ENCODE measurements at places on chromosomes 4 and X.

DNA sequence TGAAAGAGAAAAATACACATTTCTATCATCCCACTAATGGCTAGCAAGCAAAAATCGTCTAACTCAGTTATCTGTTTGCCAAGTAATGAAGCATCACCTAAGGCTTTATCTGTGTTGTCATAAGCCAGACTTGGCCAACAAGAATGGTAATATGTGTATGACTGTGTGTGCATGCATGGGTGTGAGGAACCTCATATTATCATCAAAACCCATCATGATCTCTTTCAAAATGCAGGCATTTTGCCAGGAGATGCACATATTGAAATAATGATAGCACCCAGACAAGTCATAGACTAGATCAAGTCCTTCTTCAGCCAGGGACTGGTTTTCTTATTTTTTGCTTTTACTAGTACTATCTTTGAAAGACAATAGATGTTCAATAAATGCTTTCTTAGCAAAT lies 172.5 kb upstream of the FMR1 start:
- no peak for DNase-seq
- H3K27ac ChIP-seq = no peak overlapping the region

DNA sequence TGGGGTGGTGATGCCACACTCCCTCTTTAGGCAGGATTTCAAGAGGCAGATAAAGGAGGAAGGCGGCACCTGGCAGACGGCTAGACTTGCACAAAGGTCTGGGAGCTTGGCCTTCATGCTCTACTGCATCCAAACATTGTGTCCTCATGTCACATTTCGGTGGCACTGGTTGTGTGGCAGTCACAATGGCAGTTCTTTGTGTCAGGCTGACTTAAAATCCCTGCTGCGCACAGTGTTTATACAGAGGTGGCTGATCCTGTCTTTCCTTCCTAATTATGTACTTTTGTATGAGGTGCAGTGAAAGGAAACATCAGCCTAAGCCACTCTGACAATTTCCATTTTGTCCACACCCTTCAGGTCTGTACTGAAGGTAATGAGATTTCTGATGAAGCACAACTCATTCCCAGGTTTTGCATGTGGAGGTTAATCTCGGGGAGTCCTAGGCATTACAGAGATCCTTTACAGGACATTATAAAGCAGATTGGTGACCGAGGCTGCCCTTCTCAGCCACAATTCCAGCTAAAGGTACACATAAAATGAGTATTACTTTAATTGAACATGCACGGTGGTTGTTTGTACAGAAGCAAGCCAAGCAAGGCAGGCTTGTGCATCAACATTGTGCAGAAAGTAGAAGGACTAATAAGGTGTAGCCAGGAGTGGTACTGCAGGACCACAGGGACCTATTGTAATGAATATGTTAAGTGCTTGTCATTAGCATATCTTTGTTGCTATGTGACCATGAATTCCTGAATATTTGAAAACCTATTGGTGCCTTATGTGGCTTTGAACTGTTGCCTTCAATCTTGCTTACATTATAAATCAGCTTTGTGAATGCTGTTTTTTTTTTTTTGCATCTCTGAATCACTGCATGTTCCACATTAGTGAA lies 147.6 kb downstream of the STK32B start:
- no peak for DNase-seq
- H3K36me3 ChIP-seq = no peaks in the 10 kb centered on the region
- no peaks in the 10 kb centered on the region for H3K4me1 ChIP-seq

DNA sequence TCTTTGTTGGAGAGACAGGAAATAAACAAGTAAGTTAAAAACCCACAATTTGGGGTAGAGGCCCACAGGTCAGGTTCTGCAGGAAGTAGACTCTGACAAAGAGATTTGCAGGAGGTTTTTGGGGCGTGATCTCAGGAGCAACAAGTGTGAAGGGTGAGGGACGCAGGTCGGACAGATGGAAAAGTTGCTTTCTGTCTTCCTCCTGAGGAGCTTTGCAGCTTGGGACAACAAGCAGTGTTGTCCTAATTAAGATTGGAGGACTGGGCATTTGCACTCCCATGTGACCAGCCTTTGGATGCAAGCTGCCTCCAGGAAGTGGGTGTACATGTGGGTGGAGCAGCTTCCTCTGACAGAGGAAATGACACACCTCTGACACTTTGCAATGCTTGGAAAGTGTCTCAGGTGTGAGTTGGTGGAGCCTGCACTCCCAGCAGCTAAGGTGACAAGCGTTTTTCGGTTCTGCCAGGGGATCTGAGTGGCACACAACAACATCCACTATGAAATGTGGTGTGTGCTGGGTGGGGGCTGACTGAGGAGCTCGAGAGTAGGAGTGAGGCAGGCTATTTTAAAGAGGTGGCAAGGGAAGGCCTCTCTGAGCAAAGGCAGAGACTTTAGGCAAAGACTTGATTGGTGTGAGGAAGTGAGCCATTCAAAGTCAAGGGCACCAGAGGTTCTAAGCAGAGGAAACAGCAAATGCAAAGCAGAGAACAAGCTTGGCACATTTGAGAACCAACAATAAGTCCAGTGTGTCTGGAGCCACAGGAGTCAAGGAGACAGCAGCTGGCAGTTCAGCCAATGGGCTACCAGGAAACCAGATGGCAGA lies 339.8 kb upstream of the GATB start:
- no peak for DNase-seq
- peaks cover 11% of the 10 kb centered on the region for H3K27me3 ChIP-seq
- H3K27ac ChIP-seq = no peak overlapping the region
- no peak overlapping the region for H3K4me3 ChIP-seq

DNA sequence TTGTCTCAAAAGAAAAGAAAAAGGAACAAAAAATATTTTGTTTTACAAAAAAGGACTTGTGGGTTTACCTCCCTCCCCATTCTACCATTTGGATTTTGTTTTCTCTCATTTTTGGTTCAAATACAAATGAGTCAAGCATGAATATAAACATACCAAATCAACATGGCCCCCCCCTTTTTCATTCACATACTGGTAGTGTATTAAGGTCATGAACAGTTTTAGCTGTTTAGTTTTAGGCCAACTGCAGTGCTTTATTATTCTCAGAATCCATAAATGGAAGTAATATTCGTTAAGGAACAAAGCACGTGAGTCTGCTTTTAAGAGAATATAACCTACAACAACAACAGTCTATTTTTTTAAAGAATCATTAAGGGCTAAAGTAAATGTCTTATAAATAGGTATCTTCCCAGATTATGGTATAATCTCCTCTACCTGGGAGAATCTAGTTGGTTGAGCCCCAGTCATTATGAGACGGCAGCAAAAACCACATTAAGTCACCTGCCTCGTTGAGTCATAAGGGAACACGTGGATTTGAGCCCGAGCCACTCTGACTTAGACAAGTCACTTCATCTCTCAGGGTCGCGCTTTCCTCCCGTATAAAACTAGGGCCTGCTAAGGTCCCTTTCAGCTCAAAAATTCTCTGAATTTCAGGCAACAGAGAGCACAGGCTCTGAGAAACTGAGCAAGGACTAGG lies 26.7 kb downstream of the BCLAF3 start:
- no peak overlapping the region for H3K4me3 ChIP-seq
- H3K27me3 ChIP-seq = no peaks in the 10 kb centered on the region
- no peaks in the 10 kb centered on the region for H3K36me3 ChIP-seq
- peaks cover 3% of the 10 kb centered on the region for H3K4me1 ChIP-seq

GRCh38 chr4:1241466-1241935 lies 7.4 kb downstream of the CTBP1 start:
- DNase-seq = no peak
- peaks cover 17% of the 10 kb centered on the region for H3K4me1 ChIP-seq
- H3K27me3 ChIP-seq = no peaks in the 10 kb centered on the region
- H3K36me3 ChIP-seq = peaks cover 8% of the 10 kb centered on the region

DNA sequence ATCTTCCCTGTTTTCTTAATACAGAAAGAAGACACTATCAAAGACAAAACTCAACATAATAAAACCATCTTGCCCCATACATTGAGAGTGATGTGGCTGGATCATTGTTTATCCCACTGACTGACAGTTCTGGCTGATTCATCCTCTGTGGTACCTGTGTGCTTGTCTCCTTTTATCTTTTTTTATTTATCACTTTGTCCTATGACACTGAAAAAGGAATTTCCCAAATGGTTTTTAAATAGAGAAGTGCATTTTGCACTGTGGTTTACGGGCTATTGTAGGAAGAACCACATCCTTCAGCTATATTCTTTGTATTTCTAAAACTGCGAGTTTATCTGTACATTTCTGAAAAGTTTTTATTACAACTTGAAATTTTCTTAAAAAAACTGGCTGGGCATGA lies 15.0 kb downstream of the TTC29 start:
- no peaks in the 10 kb centered on the region for H3K36me3 ChIP-seq
- H3K27me3 ChIP-seq = no peaks in the 10 kb centered on the region
- no peak overlapping the region for H3K27ac ChIP-seq
- no peaks in the 10 kb centered on the region for H3K4me1 ChIP-seq
- no peak overlapping the region for H3K4me3 ChIP-seq

DNA sequence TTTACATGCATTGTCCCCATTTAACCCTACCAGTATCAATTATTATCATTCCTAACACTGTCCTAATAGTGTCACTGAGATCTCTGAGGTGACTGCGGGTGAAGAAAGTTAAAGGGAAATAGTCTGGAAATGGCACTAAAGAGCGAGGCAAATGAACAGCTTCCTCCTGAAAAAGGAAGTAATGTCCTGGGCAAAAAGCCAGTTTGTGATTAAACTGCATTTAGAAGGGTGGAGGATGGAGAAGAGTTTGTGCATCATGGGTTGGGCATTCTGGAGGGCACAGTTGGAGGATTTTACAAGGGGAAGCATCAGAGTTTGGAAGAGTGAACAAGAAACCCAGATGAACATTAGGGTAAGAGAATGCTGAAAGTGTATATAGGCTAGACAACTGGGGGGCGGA lies 60.5 kb upstream of the SLC25A4 start:
- no peak overlapping the region for H3K4me3 ChIP-seq
- no peaks in the 10 kb centered on the region for H3K36me3 ChIP-seq
- no peak overlapping the region for H3K27ac ChIP-seq

GRCh38 chrX:102988517-102988916 lies 51.4 kb downstream of the RAB40AL start:
- no peaks in the 10 kb centered on the region for H3K36me3 ChIP-seq
- no peaks in the 10 kb centered on the region for H3K27me3 ChIP-seq
- H3K27ac ChIP-seq = no peak overlapping the region
- no peaks in the 10 kb centered on the region for H3K4me1 ChIP-seq

- H3K36me3 ChIP-seq = no peaks in the 10 kb centered on the region
- no peak overlapping the region for H3K4me3 ChIP-seq
- no peak overlapping the region for H3K27ac ChIP-seq
- DNase-seq = no peak
Observed at GRCh38 chrX:56798339-56798711, 69.3 kb downstream of the NBDY start.

DNA sequence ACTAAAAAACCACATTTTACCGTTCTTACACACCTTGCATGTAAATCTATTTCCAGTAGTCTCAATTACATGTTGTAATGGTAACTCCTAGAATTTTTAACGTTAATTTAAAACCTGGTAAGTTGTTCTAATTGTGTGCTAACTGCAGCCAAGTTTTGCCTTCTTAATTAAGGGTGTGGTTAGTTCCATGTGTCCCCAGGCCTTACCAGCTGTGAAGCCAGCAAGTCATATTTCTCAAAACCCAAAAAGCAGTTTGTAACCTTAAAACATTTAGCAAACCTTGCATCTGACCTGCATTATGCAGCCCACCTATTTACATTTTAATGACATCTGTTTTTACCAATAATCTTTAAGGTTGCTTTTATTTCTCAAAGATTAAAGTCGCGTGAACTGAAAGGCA lies 18.4 kb upstream of the FAM47E start:
- H3K4me1 ChIP-seq = peaks cover 12% of the 10 kb centered on the region
- no peak overlapping the region for H3K4me3 ChIP-seq
- DNase-seq = no peak
- H3K27me3 ChIP-seq = no peaks in the 10 kb centered on the region
- H3K36me3 ChIP-seq = no peaks in the 10 kb centered on the region
- no peak overlapping the region for H3K27ac ChIP-seq

DNA sequence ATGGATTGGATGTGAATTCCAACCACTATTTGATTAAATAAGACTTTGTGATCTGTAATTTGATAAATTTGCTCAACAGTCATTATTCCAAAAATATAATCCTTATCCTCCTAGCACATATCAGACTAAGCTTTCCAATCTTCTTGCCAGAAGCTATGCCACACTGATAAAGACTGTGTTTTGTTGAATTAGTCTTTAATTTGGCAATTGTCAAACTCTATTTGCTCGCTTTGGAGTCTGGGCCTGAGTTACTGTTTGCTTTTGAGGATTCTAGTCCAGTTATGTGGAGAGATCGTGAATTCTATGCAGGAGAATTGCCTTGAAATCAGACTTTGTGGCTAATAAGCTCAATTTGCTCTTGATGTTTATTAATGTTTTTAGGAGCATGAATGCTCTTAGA lies 10.9 kb upstream of the RNF150 start:
- DNase-seq = no peak
- no peak overlapping the region for H3K27ac ChIP-seq
- no peaks in the 10 kb centered on the region for H3K36me3 ChIP-seq
- H3K4me1 ChIP-seq = no peaks in the 10 kb centered on the region
- no peaks in the 10 kb centered on the region for H3K27me3 ChIP-seq

GRCh38 chrX:38205039-38205438 lies 15.6 kb downstream of the SRPX start:
- no peaks in the 10 kb centered on the region for H3K4me1 ChIP-seq
- DNase-seq = no peak
- H3K27ac ChIP-seq = no peak overlapping the region
- no peak overlapping the region for H3K4me3 ChIP-seq
- no peaks in the 10 kb centered on the region for H3K27me3 ChIP-seq
- no peaks in the 10 kb centered on the region for H3K36me3 ChIP-seq

GRCh38 chrX:42472727-42473126 lies 305.2 kb downstream of the PPP1R2C start:
- no peaks in the 10 kb centered on the region for H3K4me1 ChIP-seq
- no peak overlapping the region for H3K27ac ChIP-seq
- no peak overlapping the region for H3K4me3 ChIP-seq
- H3K27me3 ChIP-seq = no peaks in the 10 kb centered on the region

DNA sequence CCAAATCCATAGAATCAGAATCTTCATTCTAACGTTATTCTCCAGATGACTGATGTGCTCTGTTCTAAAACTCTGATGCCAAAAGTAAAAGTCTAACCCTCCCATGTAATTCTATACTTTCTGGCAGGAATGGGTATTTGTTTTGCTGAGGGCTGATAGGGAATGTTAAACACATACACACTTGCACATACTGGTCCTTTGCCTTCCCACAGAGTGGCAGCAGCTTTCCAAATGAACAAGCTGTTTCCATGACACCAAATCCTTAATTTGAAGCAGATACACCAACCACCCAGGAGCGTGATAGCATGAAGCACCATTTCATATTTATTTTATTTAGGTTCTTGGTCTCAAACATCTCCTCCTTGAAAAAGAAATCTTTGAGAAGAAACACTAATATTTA lies 155.5 kb upstream of the PRDX4 start:
- no peaks in the 10 kb centered on the region for H3K4me1 ChIP-seq
- no peak overlapping the region for H3K4me3 ChIP-seq
- DNase-seq = no peak
- no peaks in the 10 kb centered on the region for H3K36me3 ChIP-seq
- H3K27ac ChIP-seq = no peak overlapping the region

GRCh38 chr4:120842031-120842430 lies 80.5 kb downstream of the PRDM5 start:
- H3K27me3 ChIP-seq = no peaks in the 10 kb centered on the region
- no peaks in the 10 kb centered on the region for H3K4me1 ChIP-seq
- H3K27ac ChIP-seq = no peak overlapping the region
- no peaks in the 10 kb centered on the region for H3K36me3 ChIP-seq
- DNase-seq = no peak

- peaks cover 49% of the 10 kb centered on the region for H3K4me1 ChIP-seq
- H3K27ac ChIP-seq = peak overlapping the region; percentile 98
- no peaks in the 10 kb centered on the region for H3K27me3 ChIP-seq
Observed at GRCh38 chrX:120560405-120560841, 339 bp downstream of the CUL4B start.

- H3K4me1 ChIP-seq = no peaks in the 10 kb centered on the region
- H3K4me3 ChIP-seq = no peak overlapping the region
- H3K27me3 ChIP-seq = no peaks in the 10 kb centered on the region
- no peak for DNase-seq
- no peaks in the 10 kb centered on the region for H3K36me3 ChIP-seq
Observed at GRCh38 chrX:66002824-66003680, 36.8 kb downstream of the VSIG4 start.

Data from HepG2 (cell line).